ENCODE measurements at places on chromosomes 12 and 14.

DNA sequence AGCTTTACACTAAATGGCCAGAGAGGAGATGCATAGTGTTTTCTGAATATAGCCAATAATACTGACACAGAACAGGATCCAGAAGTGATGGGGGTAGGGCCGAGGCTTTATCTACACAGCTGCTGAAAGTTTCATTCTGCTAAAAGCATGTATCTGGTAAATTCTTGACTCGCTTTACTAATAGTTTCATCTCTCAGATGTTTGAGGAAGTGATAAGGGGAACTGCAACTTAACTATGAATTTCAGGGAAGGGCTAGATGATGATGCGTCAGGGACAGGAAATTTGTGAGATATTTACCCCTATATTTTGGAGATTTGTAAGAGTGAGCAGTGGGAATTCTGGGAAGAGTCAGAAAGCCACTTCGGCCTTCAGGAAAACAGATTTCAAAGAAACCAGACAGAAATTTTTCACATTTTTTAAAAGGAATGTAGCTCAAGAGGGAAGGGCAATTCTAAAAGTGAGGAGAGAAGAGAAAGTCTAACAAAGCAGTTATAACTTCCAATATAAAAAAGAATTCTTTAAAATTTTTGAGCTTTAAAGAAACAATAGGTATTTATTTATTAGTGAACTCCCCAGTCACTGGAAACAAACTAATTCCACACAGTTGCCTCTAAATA is 243.1 kb downstream of the BCAT1 start:
- no peak for DNase-seq

DNA sequence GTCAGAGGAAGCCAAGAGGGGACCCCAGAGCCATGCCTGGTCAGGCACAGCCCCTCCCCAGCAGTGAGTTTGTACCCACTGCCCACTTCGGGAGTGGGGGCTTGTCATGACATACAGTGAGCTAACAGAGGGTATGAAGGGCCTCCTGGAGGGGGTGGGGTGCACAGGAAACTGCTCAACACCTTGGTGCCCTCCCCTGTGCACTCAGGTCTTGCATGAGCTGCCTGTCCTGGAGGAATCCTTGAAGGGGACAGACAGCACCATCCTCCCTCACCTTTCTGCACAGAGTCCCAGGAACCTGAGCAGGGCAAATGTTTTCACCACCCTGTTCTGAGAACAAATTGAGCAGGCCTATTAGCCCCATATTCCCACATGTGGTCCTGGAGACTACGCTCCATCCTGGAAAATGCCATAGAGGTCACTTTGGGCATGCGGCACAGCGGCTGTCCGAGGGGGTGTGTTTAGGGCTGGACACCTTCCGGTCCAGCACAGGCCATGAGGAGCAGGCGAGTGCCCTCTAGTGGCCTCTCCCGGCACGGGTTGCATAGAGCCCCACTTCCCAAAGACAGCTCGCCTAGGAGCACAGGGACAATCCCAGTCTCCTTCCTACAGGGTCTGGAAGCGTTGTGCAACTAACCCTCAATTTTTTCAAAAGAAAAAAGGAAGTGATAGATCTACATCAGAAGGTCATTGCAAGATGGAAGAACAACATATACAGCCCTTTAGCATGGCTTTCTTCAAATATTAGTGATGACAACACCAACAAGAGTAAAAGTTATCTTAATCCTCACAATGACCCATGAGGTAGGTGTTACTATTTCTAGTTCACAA is 31.9 kb upstream of the ZFP36L1 start:
- DNase-seq = peak; percentile 48

- peak; percentile 38 for DNase-seq
These were observed 4.1 kb upstream of the SERPINA1 start for GRCh38 chr14:94392510-94392935.

- DNase-seq = no peak
These were observed 8.3 kb downstream of the LAG3 start for GRCh38 chr12:6780573-6780972.

GRCh38 chr12:88633312-88633711 is 53.0 kb upstream of the KITLG start:
- no peak for DNase-seq

DNA sequence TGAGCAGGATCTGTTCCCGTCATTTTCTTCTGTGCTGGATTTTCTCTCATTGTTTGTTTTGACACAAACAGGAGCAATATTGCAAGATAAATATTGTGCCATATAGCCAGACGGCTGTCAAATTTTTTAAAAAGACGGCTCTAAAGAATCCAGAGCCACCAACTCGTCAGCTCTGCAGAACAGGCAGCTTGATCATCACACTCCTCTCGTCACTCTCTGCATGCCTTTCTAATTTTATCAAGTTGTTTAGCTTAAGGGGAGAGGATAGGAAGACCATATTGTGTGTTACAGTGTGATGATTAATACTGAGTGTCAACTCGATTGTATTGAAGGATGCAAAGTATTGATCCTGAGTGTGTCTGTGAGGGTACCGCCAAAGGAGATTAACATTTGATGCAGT is 562.8 kb downstream of the GALC start:
- DNase-seq = no peak

- DNase-seq = no peak
These were observed 71.4 kb downstream of the GNS start for GRCh38 chr12:64687816-64688215.

DNA sequence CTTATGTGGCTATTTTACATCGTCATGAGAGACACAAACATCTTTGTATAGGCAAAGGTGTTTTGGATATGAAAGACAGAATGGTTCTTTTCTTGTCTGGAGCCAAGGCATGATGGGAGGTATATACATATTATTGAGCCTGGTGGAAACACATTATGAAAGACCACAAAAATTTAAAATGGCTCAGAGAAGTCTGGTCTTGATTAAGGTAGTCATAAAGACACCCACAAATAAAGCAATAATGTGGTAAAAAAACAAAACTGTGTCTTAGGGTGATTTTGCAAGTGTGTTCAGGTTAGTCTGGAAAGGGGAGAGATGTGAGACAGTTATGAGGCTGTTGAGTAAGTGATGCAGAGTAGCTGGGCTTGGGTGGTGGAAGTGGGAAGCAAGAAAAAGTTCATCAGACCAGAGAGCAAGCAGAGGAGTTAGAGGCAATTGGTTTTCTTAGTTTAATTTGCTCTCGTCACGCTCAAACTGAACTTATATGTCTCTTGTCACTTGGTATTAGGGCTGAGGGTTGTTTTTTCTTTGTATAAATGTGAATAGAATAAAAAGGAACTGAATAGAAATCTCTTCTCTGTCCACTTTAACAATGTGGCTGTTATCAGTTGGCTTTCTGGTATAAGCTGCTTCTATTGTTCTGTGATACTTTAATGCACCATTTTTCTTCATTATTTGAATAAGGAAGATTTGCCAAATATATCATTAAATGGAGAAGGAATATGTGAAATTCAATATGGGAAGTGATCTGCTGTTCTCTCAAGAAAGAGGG is 115.0 kb downstream of the AKAP6 start:
- DNase-seq = no peak

DNA sequence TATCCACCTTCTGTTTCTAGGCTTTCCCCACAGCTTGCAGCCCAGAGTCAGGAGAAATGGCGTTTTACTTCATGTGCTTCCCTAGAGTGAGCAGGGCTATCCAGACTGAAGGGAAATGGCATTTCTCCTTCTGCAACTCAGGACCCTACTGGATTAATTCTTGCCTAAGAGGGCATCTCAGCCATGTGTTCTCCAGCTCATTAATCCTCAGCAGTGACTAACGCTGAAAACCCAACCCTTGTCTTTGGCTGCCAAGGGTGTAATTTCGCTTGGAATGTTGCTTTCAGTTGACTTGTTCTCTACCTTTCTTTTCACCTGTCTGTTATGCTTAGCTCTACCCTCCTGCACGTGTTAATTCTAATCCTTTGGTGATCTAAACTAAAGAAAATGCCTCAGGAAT is 21.0 kb upstream of the EMP1 start:
- DNase-seq = no peak

- no peak for DNase-seq
These were observed 1327.7 kb upstream of the SEL1L start for GRCh38 chr14:82861313-82861712.

GRCh38 chr12:45244561-45245343 is 28.9 kb downstream of the ANO6 start:
- DNase-seq = no peak

- DNase-seq = no peak
These were observed 19.7 kb upstream of the CLMN start for GRCh38 chr14:95339301-95339865.

DNA sequence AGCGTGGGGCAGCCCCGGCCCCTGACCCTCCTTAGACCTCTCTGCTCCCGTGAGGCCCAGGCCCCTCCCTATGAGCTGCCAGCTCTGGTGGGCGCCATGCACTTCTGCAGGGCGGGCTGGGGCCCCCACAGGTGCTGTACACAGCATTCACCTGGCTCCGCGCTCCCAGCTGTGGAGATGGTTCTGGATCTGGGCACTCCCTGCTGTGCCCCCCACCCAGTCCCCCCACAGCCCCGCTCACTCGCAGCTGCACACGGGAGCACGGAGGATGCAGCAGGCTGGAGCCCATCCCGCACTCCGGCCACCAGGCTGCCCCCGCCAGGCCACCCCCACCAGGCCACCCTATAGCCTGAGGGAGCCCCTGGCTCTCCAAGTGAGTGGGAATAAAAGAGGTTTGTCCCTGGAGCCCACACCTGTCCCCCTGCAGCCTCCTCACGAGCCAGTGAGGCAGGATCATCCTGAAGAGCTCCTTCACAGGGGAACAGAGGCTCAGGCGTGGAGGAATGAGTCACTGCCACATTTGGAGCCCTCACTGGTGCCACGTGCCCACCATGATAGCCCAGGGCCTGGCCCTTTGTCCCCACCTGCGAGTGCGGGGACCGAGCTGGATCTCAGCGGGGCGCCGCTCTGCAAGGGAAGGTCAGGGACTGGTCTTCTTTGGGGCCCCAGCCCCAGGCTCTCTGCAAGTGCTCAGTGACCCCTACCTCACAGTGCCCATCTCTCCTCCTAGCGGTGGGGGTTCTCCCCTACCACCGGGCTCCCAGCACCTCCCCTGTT is 1.9 kb downstream of the ADSS1 start:
- DNase-seq = no peak

DNA sequence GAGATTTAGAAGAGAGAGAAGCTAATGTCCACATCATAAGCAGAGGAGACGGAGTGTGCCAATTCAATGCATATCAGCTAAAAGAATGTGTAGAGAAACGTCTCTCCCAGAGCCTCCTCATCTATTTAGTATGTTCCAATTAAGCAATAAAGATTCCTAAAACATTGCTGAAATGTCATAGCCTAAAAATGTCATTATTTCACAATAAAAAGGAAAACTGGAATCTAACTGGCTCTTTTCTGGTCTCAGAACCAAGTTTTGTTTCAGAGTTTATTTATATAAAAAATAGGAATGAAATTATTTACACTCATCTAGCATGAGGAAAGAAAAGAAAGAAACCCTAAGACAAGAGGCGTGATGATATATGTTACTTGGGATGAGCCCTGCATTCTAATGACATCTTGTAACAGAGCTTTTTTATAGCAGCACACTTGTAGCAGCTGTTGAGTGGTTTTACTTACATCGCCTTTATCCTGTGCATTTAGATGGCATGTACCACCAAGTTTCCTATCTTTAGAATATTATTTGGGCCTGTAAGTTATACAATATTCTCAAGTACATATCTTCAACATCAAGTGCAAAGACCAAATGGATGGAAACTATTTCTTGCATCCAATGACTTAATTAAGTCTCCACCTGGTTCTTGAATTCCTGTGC is 266.3 kb upstream of the PRKD1 start:
- no peak for DNase-seq

DNA sequence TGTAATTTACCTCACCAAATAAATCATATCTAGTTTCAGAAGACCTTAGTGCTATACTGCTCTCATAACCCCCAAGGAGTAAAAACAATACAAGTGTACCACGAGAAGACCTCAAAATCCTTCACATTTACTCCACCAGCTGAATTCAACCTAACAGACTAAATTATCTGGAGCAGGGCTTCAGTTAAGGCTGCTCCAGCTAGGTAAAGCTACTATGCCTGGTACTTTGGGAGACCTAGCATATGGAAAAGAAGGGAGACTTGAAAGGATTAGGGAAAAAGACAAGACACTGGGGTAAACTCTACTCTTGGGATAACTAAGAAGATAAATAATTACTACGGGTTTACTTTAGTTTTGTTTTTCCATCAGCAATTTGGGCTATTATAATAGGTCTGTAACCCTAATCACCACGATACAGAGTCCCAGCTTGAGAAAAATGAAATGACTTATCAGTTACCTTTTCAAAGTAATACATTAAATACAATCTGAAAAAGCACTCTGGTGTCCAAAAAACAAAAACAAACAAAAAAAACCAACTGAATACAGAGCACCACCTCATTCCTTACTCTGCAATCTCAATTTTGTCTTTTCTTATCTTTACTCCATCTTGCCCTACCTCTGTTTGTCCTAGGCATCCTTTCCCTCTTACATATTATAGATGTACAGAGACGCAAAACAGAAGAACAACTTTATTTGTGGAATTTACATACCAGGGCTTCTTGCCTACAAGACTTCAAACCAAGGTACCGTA is 2.1 kb downstream of the EML5 start:
- no peak for DNase-seq

DNA sequence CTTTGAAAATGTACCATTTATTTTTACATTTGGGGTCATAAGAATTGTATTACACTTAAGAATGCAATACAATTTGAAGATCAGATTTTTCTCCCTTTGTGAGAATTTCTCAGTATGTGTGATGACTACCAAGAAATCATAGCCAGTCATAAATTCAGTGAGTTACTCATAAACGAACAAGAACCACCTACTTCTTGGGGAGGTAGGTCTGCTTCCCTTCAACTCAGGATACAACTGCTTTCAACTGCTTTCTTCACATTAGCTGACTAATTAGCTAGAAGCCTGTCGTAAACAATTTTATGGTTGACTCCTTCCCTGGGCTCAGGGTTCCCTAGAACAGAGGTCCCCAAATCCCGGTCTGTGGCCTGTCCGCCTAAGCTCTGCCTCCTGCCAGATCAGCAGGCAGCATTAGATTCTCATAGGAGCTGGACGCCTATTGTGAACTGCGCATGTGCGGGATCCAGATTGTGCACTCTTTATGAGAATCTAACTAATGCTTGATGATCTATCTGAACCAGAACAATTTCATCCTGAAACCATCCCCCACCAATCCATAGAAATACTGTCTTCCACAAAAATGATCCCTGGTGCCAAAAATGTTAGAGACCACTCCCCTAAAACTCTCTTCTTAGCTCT is 3.7 kb downstream of the ANG start:
- no peak for DNase-seq

DNA sequence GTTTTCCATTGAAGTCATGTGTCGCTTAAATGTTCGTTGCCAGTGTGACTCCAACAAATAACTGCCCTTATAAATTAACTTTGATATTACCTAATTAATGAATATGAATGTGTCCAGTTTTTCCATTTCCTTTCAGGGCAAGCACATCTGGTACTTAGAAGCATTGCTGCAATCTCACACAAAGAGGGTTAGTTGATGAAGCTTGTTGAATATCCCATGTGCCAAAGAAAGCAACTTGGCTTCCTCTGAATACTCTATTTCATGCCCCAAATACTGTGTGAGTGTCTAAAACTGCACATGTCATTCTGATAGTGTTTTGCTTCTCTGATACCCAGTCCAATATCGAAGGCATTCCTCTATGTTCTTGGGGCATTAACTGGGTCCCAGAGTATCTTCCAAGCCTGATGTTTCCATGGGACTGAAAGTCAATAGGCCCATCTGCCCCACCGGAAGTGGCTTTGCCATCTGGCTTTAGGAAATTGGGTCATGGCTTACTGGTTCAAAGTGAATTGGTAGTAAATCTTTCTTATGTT is 75.8 kb upstream of the CNTN1 start:
- no peak for DNase-seq
